Activated naive CD8-positive, alpha-beta T cell treated with anti-CD3 and anti-CD28 coated beads, Interleukin-2, amount 50 U/mL, for 16 hours (primary cell): ENCODE measurements at places on chromosomes 16 and 17.

DNA sequence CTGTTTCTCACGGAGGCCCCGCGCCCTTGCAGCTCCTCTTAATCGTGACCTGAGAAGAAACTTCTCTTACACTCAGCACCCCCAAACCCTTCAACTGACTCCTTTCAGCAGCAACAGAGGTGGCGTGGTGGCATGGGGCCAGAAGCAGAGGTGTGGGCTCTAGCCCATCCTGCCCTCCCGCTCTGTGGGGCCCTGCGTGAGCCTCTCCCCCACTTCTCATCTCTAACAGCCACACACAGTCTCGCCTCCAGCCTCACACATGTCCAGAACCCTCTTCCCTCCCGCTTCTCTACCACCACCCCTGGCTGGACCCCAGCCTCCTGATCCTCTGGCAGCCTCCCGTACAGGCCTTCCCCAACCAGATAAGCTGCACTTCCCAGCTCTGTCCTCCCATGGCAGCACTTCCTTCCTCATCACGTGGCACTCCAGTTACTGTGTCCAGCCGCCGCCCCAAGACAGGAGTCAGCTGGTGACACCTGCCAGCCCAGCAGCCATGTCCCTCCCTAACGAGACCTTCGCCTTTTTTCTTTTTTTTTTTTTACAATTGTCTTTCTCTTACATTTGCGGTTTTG, 30.5 kb downstream of the NSMCE1 start:
- DNase-seq = no peak

DNA sequence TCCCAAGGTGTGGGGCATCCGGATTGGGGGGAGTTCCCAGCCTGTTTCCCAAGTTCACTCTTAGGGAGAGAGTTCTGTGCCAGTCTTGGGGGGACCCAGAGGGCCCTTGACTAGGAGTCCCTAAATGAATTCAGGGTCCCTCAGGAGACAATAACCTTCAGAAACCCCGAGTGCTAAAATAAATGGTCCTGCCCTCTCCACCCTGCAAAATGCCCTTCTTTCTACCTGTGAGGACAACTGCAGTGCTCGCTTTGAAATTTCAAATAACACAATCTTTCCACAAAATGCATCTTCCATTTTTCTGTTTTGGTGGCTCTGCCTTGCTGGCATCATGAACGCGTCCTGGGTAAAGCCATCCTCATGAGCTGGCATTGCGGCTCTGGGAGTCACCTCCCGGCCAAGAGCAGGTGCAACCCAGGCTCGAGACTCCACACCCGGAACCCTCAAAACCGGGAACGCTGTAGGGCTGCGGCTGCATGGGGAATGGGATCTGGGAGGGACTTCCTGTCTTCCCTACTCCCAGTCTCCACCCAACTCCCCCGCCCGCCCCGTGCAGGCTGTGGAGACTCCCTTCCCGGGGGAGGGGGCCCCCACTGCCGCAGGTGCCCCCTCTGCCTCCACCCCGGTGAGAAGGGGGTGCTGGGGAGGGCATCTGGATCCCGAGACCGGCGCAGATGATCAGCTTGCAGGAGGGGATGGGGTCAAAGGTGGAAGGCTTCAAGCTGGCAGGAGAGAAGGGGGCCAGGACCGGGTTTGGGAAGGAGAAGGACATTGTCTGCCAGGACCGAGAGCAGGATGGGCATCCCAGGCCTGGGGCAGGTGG, at the start of gene ZNF205:
TSS of gene ZNF205 (plus strand) at position 529 of the 823 bp plus-strand sequence. CDS start 845 bp downstream, outside the sequence.
- no peak for DNase-seq

- no peak for DNase-seq
Observed at GRCh38 chr16:28491230-28491969, 474 bp downstream of the CLN3 start.

DNA sequence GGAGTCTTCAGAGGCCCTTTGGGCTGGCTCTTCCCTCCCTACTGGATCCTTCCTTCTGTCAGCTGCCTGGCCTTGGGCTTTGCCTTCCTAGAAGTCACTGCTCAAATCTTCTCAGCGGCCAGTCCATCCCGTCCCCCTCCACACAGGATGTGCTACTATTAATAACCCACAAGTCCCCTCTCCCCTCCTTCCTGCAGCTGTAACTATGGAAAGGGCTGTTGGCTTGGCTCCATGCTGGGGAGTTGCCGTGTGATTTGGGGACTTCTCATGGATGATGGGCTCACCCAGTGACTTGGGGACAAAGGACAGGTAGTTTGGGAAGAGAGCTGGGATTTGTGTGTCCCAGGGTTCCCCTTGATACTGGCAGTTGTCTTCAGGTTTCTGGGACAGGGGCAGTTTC, 19.4 kb downstream of the TMEM94 start:
- no peak for DNase-seq

DNA sequence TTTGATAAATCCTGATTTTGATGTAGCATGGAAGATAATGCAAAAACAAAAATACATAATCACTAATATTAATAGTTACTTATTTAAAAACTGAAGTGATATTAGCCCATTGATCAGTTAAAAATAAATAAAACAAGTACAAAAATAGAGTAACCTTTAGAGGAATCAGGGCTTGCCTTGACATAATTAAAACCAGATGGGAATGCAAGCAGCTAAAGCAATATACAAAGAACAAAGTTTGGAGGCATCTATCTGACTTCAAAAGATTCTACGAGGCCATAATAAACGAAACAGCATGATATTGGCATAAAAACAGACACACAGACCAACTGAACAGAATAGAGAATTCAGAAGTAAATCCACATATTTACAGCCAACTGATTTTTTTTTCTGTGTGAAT, 15.0 kb upstream of the HEATR3 start:
- DNase-seq = no peak

- DNase-seq = no peak
Observed at GRCh38 chr16:23334950-23335349, 32.8 kb downstream of the SCNN1B start.
